ENCODE measurements at places on chromosomes 6 and 20. TPM values are rescaled to one million over a fixed set of nuclear protein-coding genes. Genes with fewer than 3 reads are reported as not detected.

Gene HLA-DQA1
- total RNA-seq: 0.40 TPM

DNA sequence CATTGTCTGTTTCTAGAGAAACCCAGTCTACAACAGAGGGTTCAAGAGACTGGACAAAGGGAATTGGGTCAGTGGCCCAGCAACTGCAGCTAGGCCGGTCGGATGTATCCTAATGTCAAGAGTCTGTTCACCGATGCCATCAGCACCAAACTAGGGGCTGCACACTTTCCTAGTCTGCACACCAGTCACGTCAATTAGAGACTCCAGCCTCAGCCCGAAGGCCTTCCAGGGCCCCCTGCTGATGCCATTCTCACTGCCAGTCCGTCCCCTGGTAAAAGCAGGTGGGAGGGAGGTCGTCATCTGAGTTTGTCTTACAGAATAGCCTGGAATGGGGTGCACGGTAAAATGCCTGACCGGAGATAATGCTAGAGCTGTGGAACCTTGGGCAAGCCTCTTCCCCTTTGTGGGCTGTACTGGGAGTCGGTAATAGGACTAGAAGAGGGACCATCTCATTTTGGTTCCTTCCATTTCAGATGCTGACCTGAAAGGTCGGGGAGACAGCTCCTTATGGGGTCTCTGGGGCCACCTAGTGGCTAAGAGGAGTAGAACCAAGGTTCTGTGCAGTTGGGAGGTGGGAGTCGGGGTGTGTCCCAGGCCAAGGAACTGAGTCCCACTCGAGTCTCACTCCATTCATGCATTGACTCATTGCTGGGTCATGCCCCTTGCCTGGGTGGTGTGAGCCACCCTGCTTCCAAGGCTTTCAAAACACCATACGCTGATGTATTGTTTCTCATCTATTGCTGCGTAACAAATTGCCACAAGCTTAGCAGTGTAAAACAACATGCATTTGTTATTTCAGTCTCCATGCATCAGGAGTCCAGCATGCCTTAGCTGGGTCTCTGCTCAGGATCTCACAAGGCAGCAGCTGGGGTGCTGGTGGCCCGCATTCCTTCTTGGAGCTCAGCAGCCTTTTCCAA is 5.1 kb downstream of the SOX12 start:
- peak; percentile 54 for DNase-seq

DNA sequence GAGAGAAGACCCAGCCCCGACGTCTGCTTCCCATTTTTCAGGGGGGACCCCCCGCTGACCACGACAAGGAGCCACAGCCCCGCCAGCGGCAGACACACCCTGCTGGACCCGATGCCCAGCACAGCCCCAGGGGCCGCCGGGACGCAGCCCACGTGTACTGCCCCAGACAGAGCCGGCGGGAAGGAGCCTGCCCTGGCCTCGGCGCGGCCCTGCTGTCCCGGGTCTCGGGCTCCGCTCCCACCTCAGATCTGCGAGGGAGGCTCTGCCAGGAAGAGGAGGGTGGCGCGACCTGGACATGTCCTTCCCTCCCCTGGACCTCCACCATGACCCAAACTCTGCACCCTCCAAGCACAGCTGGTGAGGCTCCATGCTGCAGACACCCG is 54.7 kb downstream of the KCNQ2 start:
- DNase-seq: no peak

- no peak for DNase-seq
These were observed 1.2 kb downstream of the ELOVL2 start for GRCh38 chr6:11042750-11043377.

Measured in Daoy (cell line).